Cerebellum (tissue), 4 donors: ENCODE measurements at places on chromosomes 12 and 14.
A peak's percentile ranks its signal among the peaks of the same experiment; 100 is the strongest.

DNA sequence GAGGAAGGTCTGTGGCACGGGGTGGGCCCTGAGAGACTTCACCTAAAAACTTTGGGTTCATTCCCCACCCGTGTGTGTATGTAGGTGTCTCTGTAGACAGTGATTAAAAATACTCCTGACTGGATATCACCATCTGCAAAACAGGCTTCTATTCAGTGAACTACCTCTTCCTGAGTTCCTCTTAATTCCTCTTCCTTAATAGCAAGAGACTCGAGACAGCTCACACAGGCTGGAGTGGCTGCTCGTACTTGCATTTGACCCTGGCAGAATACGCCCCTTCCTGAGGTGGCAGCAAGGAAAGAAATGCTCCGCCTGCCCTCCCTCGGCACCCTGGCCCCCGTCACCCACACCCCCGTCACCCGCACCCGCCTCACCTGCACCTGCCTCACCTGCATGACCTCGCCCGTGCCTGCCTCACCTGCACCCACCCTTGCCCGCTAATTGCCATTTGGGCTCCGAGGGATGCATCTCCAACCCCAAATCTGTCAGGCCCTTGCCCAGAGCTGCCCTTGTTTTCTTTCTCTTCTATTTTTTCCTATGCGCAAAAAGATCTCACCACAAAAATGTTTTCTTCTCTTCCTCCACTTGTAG lies 90.0 kb downstream of the FBXL14 start:
- no peak for DNase-seq

GRCh38 chr14:75230140-75230792 lies 48.4 kb upstream of the FOS start:
- DNase-seq, result no peak

DNA sequence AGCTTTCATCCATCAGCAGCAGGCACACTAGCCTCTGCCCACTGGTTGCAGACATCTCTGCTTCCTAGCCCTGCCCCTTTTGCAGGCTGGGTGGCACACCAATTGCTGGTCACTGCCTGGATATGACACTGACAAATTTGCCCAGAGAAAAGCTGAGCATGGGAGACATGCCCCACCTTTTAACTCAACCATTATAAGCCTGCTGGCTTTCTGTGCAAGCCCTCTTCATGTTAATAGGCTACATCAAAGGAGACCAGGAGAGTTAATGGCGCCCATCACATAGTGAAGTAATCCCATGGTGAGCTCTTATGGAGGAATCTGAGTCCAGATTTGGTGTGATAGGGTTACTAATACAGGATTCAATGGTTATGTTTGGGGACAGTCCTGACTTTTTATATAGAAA lies 139.2 kb downstream of the KICS2 start:
- DNase-seq, result no peak

GRCh38 chr14:52279408-52279807 lies 11.9 kb downstream of the PTGDR start:
- DNase-seq, result no peak

GRCh38 chr12:111420494-111420893 lies 14.8 kb downstream of the SH2B3 start:
- DNase-seq, result no peak

- no peak for DNase-seq
These were observed 18.0 kb downstream of the SLC7A7 start for GRCh38 chr14:22797017-22797917.

GRCh38 chr12:27020761-27021160 lies 1.6 kb upstream of the MED21 start:
- DNase-seq, result no peak

DNA sequence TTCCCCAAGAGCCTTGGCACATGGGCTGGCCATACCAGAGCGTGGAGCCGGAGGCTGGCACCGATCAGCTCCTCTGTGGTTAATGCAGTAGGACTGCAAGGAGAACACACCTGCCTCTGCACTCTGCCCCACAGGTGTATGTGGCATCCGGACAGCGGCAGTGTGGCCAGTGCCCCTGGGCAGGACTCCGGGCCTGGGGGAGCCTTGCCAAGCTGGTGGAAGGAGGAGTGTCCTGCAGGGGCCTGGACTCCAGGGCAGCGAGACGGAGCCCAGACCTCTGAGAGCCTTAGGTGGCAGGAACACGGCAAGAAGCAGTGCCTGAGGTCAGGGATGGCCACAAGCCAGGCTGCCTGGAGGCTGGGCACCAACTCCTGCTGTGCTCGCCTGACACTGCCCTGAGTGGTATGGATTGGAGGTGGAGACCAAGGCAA lies 5.3 kb upstream of the BEGAIN start:
- no peak for DNase-seq

GRCh38 chr14:72560331-72560730 lies 333.6 kb downstream of the DPF3 start:
- no peak for DNase-seq

DNA sequence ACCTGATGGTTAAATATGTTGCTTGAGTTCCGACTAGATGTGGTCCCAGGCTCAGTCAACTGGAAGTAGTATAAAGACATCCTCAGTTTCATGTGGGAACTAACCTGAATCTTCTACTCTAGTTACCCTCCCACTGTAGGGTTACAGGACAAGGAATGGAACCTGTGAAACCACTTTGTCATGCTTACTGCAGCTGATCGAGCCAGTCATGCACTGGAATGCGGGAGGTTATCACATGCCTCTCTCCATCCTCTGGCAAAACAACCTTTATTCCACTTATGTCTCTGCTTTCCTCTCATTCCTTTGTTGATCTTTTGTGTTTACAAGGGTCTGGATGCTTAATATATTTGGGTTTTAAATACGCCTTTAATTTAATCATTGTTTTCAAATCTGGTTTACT lies 111.9 kb upstream of the DDHD1 start:
- DNase-seq, result no peak

DNA sequence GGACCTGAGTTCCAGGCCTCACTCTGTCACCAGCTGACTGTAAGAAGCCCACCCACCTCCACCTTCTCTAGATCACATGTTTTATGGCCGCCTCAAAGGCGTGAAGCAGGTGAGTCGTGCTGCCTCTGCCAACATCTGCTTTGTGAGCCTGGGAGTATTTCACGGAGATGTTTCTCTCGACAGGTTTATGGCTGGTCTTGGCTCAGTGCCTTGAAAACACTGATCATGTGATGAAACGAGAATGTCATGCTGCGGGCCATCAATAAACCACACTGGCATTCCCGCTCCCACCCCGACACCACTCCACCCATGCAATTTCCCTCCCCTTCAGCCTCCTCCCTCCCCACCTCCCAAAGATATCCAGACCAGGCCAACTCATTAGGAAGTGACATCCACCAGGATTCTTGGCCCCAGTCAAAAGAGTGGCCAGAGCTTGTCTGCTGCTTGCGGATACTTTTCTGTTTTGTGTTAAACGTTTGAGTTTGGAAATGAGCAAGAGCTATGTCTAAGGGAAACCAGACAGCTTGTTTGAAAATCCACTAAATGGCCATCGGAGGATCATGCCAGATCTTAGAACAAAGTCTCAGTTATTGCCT lies 53.8 kb upstream of the NTF3 start:
- no peak for DNase-seq

DNA sequence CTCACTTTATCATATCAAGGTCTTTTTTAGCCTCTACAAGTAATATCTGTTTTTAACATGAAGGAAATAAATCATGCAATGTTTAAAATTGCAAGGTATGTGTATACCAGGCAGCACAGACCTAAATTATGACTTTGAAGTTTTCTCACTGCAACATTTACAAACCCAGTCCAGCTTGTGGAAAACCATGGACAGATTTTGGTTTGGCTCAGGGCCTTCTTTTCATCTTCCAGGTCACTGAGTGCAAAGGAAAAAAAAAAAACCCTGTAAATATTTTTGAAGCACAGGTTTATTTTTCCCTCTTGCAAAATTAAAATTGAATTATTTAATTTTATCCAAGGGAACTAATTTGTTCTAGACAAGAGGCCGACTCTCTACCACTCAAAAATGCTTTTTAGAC lies 13.8 kb downstream of the MGP start:
- DNase-seq, result peak; percentile 33

- no peak for DNase-seq
These were observed 162.4 kb downstream of the CAND1 start for GRCh38 chr12:67431411-67432020.

- no peak for DNase-seq
These were observed 38.9 kb downstream of the SLC8B1 start for GRCh38 chr12:113295886-113296556.

- DNase-seq, result no peak
These were observed 26.3 kb upstream of the AMIGO2 start for GRCh38 chr12:47105914-47106674.

GRCh38 chr12:56255671-56256070 lies 2.5 kb downstream of the ANKRD52 start:
- no peak for DNase-seq

DNA sequence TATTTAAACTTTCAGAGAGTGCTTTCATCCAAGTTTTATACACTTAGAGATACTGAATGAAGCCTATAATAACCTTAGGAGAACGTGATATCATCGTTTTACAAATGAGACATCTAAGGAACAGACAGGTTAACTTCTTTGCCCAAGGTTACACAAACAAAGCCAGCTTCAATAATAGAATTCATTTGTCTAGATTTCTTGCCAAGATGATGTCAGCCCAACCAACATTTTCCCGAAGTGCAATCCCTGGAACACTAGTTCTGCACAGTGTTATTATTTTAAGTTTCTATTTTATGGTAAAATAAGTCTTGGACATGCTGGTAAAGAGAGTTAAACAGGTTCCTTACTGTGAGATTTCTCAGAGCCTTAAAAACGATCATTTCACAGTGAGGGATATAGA lies 174.6 kb downstream of the SLC25A21 start:
- no peak for DNase-seq

GRCh38 chr12:2689879-2690278 lies 104.9 kb upstream of the FKBP4 start:
- DNase-seq, result no peak

- no peak for DNase-seq
These were observed 2.6 kb downstream of the DTX1 start for GRCh38 chr12:113059071-113059595.

DNA sequence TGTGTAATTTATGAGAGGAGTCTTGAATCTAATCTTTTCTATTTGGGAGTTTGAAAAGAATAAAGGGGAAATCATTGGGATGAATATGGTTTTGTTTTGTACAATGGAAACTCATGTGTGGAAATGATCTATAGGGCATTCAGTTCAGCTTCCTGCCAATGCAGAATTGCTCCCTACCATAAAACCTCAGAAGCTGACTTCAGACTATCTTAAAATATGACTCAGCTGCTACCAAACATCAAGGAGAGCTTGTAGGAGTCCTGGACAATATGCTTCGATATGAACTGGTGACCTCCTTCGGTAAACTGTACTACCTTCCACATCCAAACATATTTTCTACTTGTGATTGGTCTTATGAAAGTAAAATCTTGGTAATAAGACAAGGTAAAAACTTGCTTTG lies 160.6 kb downstream of the CAPZA3 start:
- no peak for DNase-seq

- DNase-seq, result no peak
These were observed 49.2 kb downstream of the GUCY2C start for GRCh38 chr12:14647028-14647750.

- DNase-seq, result no peak
These were observed 2.1 kb upstream of the PLEK2 start for GRCh38 chr14:67413806-67414769.

- no peak for DNase-seq
These were observed 34.6 kb downstream of the PTPRO start for GRCh38 chr12:15356951-15357364.

GRCh38 chr12:78732481-78732880 lies 132.1 kb upstream of the SYT1 start:
- no peak for DNase-seq

DNA sequence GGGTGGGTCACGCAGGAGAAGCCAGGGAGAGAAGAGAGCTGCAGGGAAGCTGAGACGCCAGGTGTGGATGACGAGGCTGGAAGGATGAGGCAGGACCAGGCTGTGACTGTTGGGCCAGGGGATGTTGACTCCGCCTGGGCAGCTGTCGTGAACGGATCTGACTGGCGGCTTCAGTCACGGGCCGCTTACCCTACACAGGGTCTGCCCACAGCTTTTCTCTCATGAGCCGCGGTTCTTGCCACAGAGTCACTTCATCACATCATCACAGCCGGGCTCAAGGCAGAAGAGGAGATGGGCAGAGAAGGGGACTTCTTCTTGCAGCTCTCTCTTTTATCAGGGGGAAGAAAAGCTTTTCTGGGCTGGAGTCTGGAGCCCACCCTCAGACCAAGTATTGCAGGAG lies 7.7 kb downstream of the CLBA1 start:
- no peak for DNase-seq

DNA sequence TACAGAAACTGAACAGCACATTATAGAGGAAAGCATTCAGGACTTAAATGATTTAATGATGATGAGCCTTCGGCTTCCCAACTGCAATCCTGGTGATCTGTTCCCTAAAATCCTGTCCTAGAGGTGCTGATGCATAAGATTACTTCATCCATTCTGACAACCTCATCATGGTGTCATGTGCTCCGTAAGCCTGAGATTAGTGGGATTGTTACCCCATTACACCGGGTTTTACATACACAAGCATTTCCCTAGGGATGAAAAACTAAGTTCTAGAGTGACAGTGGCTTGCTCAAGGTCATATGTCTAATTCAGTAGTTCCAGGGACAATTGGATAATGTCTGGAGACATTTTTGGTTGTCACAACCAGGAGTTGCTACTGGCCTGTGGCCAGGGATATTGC lies 2.5 kb upstream of the RNASE13 start:
- no peak for DNase-seq

DNA sequence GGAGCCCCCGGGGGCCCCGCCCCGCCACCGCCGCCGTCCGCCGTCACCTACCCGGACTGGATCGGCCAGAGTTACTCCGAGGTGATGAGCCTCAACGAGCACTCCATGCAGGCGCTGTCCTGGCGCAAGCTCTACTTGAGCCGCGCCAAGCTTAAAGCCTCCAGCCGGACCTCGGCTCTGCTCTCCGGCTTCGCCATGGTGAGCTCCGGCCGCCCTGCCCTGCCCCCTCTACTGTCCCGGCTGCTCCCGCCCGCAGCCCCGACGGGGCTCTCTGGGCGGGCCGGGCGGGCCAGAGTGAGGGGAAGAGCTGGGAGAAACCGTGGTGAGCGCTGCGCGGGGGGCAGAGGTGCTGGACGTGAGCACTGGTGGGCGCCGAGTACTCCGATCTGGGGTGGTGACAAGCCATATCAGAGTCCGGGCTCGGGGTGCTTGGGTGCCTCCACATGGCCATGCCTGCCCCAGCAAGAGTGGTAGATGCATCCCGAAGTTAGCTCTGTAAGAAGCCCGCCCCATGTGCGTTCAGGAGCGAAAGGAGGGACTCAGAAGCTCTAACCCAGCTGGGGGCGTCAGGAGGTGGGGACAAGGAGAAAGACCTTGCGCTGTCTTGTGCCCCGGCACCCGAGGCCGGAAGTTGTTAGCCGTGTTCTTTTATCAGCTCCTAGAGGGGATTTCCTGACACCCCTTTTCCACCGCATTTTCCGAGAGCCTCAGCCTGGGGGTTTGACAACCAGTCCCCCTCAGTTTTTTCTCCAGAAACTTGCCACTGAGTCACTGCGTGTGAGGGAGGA lies 717 bp downstream of the ORAI1 start:
- DNase-seq, result peak; percentile 23

GRCh38 chr12:29510591-29511185 lies 13.2 kb upstream of the OVCH1 start:
- DNase-seq, result no peak

- DNase-seq, result no peak
These were observed 193.8 kb downstream of the SYT1 start for GRCh38 chr12:79058342-79058741.

- no peak for DNase-seq
These were observed 165.3 kb downstream of the ALX1 start for GRCh38 chr12:85445060-85445938.
